Stimulated activated CD4-positive, alpha-beta T cell treated with anti-CD3 and anti-CD28 coated beads, Interleukin-1b, Interleukin-23, amount 100 ng/mL, for 24 hours (primary cell): ENCODE measurements at places on chromosomes 11 and 22.

- no peak for DNase-seq
Observed at GRCh38 chr11:83764643-83765042, 478.5 kb upstream of the CCDC90B start.

- no peak for DNase-seq
Observed at GRCh38 chr11:90243534-90243933, 20.7 kb upstream of the CHORDC1 start.

DNA sequence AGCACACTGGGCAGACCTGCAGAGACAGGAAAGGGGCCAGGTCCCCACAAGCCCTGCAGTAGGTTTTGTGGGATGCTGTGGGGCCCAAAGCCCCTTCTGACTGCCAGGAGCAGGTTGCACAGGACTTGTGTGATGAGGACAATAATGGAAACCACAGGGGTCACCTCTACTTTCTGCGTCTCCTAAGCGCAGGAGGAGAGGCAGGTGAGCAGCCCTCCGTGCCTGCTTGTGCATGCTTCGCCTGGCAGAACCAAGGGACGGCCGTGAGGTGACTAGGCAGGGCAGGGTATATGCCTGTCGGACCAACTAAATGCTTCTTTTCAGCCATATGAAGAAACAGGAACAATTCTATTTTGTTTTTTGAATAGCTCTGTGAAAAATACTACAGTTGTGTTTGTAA lies 77.9 kb upstream of the PITPNB start:
- no peak for DNase-seq

DNA sequence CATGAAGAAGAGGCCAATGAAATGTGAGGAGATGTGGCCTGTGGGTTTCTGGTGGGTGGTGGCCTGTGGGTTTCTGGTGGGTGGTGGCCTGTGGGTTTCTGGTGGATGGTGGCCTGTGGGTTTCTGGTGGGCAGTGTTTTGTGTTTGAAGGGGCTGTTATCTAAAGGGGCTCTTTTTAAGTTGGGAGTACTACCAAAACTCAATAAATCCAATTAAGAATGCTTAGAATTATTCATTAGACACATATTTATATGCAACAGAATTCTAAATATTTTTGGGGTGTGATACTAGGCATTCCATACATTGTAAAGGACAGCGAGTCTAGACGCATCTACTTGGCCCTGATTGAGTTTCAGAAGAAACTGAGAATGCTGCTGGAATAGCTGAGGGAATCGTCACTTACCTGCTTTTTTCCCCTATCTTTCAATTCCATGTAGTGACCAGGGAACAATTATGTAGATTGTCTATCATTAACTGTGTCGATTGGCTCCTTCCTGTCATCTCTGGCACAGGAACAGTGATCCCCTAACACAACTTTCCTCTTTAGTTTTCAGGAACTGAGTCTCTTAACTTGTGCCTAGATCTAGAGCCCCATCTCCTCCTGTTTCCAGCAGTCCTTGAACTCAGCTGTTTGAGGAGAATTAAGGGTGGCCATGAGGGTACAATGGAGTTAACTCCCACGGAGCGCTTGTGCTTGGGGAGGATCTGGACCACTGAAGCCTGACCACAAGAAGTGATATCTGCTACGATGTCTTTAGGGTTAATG lies 37.3 kb upstream of the TOP3B start:
- no peak for DNase-seq

GRCh38 chr11:11038352-11038751 lies 180.5 kb upstream of the ZBED5 start:
- no peak for DNase-seq

- DNase-seq: no peak
Observed at GRCh38 chr22:30662040-30662439, 5.6 kb downstream of the DUSP18 start.

DNA sequence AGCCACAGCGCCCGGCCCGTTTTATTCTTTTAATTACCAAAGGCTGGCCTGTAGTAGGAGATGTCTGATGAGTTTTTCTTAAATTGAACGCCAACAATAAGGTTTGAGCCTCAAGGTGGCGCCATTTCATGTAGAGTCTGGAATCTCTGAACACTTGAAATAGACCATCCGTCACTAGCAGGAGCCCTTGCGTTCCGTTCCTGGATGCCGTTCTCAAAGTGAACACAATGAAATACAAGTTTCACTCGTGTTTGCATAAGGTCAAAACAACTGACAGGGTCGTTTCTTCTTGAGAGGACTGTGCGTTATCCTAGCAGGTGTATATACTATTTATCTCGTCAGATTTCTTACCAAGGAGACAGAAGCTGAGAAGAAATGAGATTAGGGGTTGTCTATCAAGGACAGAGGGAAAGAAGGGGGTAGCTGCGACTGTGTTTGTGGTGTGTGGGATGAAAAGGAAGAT lies 18.7 kb upstream of the SCGB1D1 start:
- DNase-seq: peak; percentile 52

GRCh38 chr22:27223317-27224177 lies 566.2 kb downstream of the MIAT start:
- DNase-seq: no peak

DNA sequence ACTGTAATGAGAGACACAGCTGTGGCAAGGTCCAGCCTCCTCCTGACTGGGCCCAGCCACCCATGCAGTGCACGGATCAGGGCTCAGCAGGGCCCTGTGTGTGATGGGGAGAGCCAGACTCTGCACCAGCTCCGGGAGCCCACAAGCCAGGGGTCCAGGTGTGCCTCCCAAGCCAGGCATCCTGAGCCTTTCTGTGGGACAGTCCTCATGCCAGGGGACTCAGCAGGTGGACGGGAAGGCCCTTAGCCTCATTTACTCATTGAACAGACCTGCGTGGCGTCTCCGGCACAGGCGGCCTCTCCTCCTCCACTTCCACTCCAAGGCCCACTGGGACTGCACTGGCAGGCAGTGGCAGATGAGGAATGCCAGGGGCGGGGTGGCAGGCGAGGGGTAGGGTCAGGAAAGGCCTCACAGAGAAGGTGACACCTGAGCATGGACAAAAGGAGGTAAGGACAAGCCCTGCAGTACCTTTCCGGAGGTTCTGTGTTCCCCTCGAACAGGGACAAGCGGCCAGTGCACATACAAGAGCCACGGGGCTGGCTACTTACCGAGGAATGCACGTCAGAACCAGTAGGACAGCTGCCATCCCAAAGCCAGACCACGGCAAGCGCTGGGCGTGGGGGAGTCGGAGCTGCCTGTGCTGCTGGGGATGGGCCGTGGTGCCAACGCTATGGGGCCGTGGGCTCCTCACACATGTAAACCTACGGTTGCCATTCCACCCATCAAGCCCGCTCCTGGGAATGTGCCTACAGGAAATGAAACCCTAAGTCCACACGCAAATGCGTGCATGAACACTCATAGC lies 52.7 kb downstream of the IGF2 start:
- no peak for DNase-seq

DNA sequence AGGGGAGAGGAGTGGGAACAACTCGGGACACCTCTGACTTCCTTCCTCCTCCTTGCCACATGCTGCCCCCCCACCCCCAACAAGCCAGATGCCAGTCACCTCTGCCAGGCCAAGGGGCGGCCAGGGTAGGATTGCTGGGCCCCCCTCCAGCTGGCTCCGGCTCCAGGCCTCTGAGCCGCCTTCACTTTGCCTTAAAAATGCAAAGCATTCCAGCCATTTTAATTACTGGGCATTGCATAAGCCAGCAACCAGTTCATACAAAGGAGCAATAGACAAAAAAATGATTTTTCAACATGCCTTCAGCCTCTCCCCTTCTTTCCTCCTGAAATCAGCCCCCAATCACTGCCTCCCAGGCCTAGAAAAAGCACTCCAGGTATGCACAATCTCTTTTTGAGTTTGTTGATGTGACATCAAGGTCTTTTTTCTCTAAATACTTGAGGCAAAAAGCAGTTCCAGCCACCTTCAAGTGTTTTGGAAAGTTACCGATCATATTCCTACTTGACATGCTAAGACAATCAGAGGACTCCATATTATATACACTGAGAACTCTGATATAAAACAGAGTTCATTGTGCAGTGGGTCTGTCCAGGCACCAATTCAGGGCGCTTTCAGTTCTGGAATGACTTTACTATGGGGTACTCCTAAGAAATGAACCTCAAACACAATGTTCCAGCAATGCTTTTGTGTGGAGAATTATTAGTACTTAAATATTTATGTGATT lies 12.4 kb upstream of the TIMP3 start:
- no peak for DNase-seq

- no peak for DNase-seq
Observed at GRCh38 chr11:19691815-19692500, 20.7 kb upstream of the NAV2 start.

- no peak for DNase-seq
Observed at GRCh38 chr22:45740236-45740635, 68.6 kb downstream of the ATXN10 start.

- DNase-seq: no peak
Observed at GRCh38 chr22:45865561-45866125, 111.3 kb downstream of the WNT7B start.

DNA sequence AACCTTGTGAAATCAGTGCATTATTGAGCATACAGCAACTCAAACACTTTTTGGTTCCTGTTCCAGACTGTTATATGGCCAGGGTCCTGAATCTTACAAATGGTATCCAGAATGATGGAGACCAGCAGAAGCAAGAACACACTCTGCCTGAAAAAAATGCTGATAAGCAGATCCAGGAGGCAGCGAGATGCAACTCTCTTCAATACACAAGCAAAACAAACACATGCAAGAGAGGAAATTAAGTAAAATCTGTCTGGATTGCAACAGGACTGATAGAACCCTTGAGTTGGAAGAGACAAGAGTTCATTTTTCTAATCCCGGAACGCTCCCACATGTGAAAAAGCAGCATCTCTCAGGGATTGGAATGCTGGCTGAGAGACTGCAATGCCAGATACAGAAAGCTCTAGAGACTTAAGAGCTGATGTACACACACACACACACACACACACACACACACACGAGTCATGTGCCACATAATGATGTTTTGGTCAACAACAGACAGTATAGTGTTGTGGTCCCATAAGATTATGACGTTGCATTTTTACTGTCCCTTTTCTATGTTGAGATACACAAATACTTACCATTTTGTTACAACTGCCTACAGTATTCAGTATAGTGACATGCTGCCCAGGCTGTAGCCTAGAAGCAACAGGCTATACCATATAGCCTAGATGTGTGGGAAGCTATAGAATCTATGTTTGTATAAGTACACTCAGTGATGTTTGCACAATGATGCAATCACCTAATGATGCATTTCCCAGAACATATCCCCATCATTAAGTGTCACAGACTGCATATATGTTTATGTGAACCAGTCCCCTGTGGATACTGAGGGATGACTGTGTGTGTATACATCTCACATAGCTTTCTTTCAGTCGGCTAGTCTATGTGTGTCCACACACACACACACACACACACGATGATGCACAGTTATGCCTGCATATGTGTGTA lies 406.6 kb downstream of the LARGE1 start:
- no peak for DNase-seq

- DNase-seq: no peak
Observed at GRCh38 chr11:69823641-69824265, 4.5 kb upstream of the FGF3 start.

GRCh38 chr11:72643547-72643946 lies 30.7 kb downstream of the PDE2A start:
- DNase-seq: no peak

DNA sequence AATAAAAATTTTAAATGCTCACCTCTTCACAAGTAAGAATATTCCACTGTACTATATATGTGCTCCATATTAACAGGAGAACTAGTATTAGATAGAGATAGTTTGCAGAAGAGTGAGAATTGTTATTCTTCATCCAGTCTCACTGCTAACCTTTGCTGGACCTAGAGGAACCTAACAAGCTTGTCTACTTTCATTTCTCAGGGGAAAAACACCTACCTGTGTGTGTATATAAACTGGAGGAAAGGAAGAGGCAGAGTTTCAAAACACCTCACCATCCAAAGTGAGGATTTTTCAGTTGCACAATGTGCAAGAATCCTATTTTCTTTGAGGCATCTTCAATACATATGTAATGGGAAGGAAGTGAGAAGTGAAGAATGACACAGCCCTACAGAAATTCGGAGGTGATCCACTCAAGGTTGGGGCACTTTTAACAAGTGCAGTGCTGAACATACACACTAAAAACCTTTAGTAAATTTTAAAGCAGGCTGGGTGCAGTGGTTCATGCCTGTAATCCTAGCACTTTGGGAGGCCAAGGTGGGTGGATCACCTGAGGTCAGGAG lies 52.4 kb downstream of the SYTL2 start:
- DNase-seq: no peak

DNA sequence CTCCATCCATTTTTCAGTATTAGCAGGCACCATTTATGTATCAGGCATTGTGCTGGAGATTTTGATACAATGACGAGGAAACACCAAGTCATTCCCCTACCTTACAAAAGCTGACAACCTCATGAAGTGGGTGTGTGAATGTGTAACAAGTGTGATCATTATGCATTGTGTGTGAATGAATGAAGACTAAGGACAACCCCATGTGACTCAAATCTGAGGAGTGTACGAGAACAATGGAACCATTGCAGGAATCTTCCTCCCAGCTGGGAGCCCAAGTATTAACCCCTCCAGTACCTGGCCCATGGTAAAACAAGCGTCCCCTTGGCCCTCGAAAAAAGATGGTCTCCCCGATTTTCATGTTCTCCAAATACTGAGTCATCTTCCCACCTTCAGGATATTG lies 4.4 kb downstream of the CYB5R2 start:
- DNase-seq: no peak

DNA sequence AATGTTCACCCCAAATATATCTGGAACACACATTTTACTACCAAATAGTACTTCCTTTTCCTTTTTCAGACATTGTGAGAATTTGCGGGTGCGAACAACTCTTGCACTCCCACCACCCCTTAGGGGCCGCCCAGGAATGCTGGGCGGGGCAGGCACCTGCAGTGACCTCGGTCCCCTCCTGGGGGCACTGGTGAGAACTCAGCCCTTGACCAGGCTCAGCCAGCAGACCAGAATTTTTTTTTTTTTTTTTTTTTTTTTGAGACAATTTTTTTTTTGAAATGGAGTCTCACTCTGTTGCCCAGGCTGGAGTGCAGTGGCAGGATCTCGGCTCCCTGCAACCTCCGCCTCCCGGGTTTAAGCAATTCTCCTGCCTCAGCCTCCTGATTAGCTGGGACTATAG lies 75.8 kb downstream of the ARHGAP8 start:
- no peak for DNase-seq

DNA sequence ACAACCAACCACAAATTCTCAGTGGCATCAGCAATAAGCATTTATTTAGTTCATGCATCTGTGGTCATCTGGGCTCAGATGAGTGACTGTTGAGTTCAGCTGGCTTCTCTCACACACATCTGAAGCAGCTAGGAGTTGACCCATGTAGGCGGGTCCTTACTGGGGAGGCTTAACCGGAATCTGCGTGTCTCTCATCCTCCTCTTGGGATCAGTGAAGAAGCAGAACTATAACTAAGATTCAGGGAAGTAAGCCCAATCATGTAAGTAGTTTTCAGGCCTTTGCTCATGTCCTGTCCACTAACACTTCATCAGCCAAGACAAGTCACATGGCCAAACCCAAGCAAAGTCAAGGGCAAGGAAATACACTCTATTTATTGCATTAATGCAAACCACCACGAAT lies 236.2 kb downstream of the C11orf87 start:
- no peak for DNase-seq

- no peak for DNase-seq
Observed at GRCh38 chr22:36946421-36947158, 33.2 kb downstream of the CSF2RB start.
